ENCODE measurements at places on chromosomes 5 and 9.
A peak's percentile ranks its signal among the peaks of the same experiment; 100 is the strongest.

DNA sequence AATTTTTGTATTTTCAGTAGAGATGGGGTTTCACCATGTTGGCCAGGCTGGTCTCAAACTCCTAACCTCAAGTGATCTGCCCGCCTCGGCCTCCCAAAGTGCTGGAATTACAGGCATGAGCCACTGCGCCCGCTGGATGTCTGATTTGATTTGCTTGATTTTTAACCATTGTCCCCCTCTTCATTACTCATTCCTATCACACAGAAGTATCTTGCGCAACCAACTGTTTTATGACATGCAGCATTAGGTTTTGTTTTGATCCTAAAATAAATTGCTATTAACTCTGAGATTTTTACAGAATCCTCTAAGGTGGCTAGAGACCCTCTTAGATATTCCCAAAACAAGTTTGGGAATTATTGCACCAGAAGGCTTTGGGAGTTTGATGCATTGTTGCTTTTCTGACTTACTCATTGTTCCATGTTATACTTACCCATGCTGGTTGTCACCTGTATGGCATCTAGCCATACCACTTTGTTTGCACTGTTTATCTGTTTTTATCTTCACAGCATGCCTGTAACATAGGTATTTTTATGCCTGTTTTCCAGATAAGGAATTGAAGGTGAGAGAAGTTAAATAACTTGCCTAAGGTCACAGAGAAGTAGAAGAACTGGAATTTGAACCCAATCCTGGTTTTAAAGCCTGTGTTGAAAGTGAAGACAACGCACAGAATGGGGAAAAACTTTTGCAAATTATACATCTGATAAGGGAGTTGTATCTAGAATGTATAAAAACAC, 35.9 kb upstream of the PWWP2A start:
- no peak for DNase-seq

DNA sequence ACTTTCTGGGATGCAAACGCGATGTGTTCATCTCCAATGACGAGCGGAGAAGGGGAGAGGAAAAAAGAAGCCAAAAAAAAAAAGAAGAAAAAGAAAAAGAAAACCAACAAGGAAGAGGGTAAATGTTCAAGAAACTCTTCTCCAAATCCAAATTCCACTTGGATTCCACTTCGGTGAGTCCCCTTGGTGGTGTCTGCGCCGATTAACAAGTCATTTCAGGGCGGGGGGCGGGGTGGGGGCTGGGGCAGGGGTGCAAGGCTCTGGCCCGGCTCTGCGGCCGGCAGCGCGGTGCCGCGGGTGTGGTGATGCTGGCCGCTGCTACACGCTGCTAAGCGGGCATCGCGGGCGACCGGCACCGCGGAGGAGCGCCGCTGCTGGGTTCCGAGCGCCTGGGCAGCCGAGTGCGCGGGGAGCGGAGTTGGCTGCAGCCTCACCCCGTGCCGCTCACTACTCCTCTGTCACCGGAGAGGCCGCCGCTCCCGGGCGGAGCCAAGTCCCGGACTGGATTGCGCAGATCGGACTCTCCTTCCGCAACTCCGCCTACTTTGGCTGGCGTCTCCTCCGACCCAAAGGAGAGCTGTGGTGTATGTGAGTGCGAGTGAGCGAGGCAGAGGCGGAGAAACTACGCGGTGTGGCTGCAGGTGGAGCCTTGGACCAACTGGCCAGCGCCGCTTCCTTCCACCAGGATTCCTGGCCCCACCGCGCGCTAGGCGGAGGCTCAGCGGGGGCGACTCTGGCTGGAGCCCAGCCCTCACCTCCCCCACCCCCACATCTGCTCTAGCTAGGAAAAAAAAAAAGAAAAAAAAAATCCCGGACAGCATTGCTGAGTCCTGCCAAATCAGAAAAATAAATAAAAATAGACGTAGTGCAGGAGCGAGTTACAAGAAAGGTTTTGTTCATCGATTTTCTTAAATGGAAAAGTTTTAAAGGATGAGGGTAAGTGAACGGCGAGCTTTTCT, at the start of gene SEMA6A:
SEMA6A (minus strand) TSS at position 457 of the 959 bp plus-strand sequence. CDS start 69,879 bp downstream, outside the sequence.
- DNase-seq = peak; percentile 72

DNA sequence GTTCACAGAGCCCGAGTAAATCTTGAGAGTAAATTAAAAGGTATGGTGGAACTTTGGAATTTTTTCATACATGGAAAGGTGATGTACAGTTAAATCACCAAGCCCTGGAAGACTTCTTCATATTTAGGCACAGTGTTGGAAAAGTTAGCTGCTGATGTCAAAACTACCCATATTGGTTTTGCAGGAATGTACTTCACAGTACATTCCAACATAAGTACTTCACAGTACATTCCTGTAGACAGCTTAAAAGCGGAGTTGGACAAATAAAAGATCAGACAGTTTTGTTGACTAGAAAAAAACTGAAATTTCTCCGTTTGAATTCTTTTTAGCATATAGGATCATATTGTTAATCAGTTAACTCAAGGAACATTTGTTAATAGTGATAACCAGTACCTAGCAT, 1.8 kb downstream of the RANBP17 start:
- no peak for DNase-seq

- DNase-seq = no peak
These were observed 613.6 kb downstream of the ZNF608 start for GRCh38 chr5:124132843-124133242.

DNA sequence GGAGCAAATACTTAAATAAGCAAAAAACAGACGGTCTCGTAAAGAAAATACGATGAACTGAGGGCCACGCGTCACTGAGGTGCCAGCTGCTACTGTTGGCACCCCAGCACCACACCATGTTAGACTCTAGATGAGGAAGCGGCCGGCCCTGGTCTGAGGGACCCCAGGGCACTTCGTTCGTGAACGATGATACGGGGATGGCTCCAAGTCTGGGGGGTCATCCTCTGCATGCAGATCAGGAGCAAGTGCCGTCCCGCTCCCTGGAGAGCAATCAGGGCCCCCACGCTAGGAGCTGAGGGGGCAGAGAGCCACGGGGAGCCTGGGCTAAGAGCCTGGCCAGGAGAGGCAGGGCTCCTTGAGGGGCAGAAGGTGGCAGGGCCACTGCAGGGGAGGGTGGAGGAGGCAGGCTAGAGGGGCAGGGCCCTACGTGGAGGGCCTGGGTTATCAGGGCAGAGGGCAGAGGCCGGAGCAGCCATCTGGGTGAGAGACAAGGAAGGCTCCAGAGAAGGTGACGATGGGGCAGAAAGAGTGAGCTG, 24.1 kb downstream of the SARDH start:
- DNase-seq = no peak

GRCh38 chr5:67805666-67806348, 409.7 kb upstream of the PIK3R1 start:
- DNase-seq = no peak

GRCh38 chr9:70477907-70478480, 63.5 kb upstream of the KLF9 start:
- no peak for DNase-seq

DNA sequence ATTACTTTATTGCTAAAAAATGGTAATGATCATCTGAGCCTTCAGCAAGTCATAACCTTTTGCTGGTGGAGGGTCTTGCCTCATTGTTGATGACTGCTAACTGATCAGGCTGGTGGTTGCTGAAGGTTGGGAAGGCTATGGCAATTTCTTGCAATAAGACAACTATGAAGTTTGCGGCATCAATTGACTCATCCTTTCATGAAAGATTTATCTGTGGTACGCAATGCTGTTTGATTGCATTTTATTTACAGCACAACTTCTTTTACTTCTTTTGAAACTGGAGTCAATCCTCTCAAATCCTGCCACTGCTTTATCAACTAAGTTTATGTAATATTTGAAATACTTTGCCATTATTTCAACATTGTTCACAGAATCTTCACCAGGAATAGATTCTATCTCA, 58.3 kb upstream of the ACO1 start:
- peak; percentile 10 for DNase-seq

GRCh38 chr5:135234666-135235401, 164.2 kb downstream of the MACROH2A1 start:
- DNase-seq = no peak

- no peak for DNase-seq
These were observed 371.7 kb upstream of the IRX2 start for GRCh38 chr5:3122985-3123762.

GRCh38 chr9:71514344-71514975, 253.9 kb downstream of the CEMIP2 start:
- DNase-seq = no peak

GRCh38 chr9:84756171-84756570, 86.6 kb downstream of the NTRK2 start:
- DNase-seq = no peak

GRCh38 chr9:8660383-8660782, 860.8 kb upstream of the DMAC1 start:
- DNase-seq = peak; percentile 68

DNA sequence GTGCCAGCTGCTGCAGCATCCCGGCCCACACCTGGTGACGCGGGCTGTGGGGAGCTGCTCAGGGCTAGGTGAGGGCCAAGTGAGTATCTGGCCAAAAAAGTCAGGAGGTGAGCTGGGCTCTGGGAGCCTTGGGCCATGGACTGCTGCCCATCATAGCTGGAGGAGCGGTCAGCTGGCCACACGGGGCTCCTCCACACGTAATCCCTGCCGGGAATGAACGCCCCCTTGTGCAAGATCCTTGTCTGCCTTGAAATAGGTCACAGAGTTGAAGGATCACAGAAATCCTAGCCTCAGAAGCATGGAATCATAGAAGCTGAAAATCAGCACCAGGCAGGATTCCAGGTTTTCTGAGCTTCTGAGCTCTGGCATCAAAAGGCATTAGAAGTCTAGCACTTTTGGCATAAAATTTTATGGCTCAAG, 16.8 kb upstream of the COL27A1 start:
- no peak for DNase-seq

GRCh38 chr5:8606231-8606630, 737.3 kb downstream of the MTRR start:
- DNase-seq = no peak

GRCh38 chr5:75951158-75951557, 132.0 kb upstream of the SV2C start:
- DNase-seq = no peak

DNA sequence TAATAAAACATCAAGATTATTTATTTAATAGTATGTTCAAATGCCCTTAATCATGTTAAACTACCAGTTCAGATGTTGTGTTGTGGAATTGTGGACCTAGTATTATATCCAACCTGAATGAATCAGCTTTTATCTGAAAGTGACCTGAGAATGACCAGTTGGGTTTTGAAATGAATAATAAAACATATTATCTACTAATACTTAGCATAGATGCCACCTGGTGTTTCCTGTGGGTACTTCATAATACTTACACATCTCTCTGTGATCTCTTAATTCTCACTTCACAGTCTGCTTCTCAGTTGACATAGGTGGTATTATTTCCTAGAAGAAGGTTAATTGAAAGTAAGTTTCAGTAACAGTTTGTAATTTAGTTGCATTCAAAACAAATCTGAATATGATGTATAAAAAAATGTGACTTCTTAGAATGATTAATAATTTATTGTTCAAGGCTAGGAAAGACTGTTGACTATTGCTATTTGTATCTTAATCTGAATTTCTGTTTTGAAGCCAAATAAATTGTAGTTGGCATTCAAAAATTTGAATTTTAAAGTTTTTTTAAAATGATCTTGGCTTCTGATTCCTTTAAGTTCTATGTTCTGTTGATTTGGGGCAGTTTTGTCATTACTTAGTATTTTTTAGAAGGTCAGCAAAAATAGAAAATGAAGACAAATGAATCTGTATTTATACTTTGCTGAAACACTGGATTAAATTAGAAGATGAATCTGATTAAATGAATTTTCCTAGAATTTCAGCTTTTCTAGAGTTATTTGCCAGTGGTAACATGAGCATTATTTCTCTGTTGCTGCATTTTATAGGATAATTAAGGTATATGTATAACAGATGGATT, 48.2 kb downstream of the KIF2A start:
- DNase-seq = peak; percentile 79
